ENCODE measurements at places on chromosomes 2 and 18. TPM values are rescaled to one million over a fixed set of nuclear protein-coding genes. Genes with fewer than 3 reads are reported as not detected.

Gene ELOA2
- not detected for total RNA-seq

Gene TBR1
- total RNA-seq = 0.15 TPM

Gene POTEC
- total RNA-seq = not detected

Gene AKAIN1
- total RNA-seq = not detected

Gene HOXD3
- not detected for total RNA-seq

Gene CTLA4
- total RNA-seq = not detected

Gene CCDC85A
- not detected for total RNA-seq

Gene RGPD3
- total RNA-seq = not detected

Gene COLEC11
- total RNA-seq = not detected

Gene VWA3B
- not detected for total RNA-seq

Gene IFIH1
- total RNA-seq = 0.26 TPM

Gene TEX44
- total RNA-seq = not detected

Gene TMEM198
- 3.2 TPM for total RNA-seq

Gene AMMECR1L
- 6.4 TPM for total RNA-seq

Gene EIPR1
- total RNA-seq = 40.4 TPM

GRCh38 chr2:167212014-167212648 lies 323.9 kb downstream of the XIRP2 start:
- DNase-seq = peak; percentile 80
- H3K27ac ChIP-seq = no peak overlapping the region
- no peaks in the 10 kb centered on the region for H3K36me3 ChIP-seq

GRCh38 chr2:75421986-75422385 lies 138.8 kb downstream of the EVA1A start:
- no peaks in the 10 kb centered on the region for H3K27me3 ChIP-seq
- H3K4me1 ChIP-seq = peaks cover 21% of the 10 kb centered on the region
- DNase-seq = no peak
- no peaks in the 10 kb centered on the region for H3K36me3 ChIP-seq
- H3K4me3 ChIP-seq = no peak overlapping the region

DNA sequence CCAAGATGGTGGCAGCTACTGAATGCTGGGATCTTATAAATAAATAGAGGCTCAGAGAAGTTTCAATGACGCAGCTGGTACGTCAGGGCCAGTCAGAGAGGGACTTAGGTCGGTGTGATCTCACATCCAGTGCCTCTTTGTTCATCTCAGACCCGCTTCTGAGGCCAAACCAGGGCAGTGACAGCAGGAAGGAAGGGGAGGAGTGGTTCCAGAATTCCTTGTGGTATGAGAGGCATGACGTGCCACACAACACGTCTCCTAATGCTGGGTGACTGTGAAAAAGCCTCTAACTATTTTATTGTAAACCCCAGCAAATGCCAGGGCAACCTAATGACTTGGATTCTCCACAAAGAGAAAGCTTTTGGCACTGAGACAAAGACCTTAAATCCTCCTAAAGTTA lies 423.3 kb downstream of the LPIN1 start:
- H3K4me3 ChIP-seq = no peak overlapping the region
- no peaks in the 10 kb centered on the region for H3K36me3 ChIP-seq
- H3K27ac ChIP-seq = no peak overlapping the region
- no peak for DNase-seq
- H3K27me3 ChIP-seq = no peaks in the 10 kb centered on the region

DNA sequence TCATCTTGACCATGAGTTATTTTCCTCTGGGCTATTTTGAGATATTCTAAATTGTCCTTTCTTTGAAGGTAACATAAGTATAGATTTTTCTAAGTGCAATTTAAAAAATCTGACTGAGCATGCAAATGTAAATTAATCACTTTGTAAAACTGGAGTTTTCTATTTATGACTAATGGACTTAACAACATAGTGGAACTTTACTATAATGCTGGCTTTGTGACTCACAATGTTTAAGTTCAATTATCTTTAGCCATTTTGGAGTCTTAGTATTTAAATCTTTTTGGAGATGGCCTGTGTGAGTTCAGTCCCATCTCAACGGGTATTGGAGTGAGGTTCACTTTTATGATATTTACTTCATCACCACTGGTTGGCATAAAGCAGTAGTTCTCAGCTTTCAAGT lies 35.2 kb upstream of the NOSTRIN start:
- H3K36me3 ChIP-seq = no peaks in the 10 kb centered on the region
- H3K4me1 ChIP-seq = no peaks in the 10 kb centered on the region
- H3K27ac ChIP-seq = no peak overlapping the region
- no peaks in the 10 kb centered on the region for H3K27me3 ChIP-seq

- no peak overlapping the region for H3K4me3 ChIP-seq
- no peak overlapping the region for H3K27ac ChIP-seq
- H3K27me3 ChIP-seq = no peaks in the 10 kb centered on the region
- DNase-seq = no peak
- no peaks in the 10 kb centered on the region for H3K36me3 ChIP-seq
- no peaks in the 10 kb centered on the region for H3K4me1 ChIP-seq
Observed at GRCh38 chr2:106975641-106976040, 89.7 kb upstream of the ST6GAL2 start.

- no peaks in the 10 kb centered on the region for H3K4me1 ChIP-seq
- H3K27ac ChIP-seq = no peak overlapping the region
- no peak overlapping the region for H3K4me3 ChIP-seq
- H3K36me3 ChIP-seq = no peaks in the 10 kb centered on the region
- no peak for DNase-seq
Observed at GRCh38 chr2:239732666-239733010, 292.5 kb downstream of the NDUFA10 start.

DNA sequence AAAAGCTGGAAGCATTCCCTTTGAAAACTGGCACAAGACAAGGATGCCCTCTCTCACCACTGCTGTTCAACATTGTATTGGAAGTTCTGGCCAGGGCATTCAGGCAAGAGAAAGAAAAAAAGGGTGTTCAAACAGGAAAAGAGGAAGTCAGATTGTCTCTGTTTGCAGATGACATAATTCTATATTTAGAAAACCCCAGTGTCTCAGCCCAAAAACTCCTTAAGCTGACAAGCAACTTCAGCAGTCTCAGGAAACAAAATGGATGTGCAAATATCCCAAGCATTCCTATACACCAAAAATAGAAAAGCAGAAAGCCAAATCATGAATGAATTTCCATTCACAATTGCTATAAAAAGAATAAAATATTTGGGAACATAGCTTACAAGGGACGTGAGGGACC lies 11.1 kb downstream of the SLC8A1 start:
- peak; percentile 49 for DNase-seq
- no peak overlapping the region for H3K4me3 ChIP-seq
- no peaks in the 10 kb centered on the region for H3K36me3 ChIP-seq
- H3K27me3 ChIP-seq = no peaks in the 10 kb centered on the region
- no peak overlapping the region for H3K27ac ChIP-seq

GRCh38 chr2:22273853-22274252 lies 1111.1 kb upstream of the KLHL29 start:
- H3K27me3 ChIP-seq = no peaks in the 10 kb centered on the region
- no peak overlapping the region for H3K4me3 ChIP-seq
- no peak for DNase-seq
- no peak overlapping the region for H3K27ac ChIP-seq
- H3K36me3 ChIP-seq = no peaks in the 10 kb centered on the region

GRCh38 chr2:135931776-135932443 lies 53.5 kb downstream of the DARS1 start:
- H3K36me3 ChIP-seq = peaks cover 30% of the 10 kb centered on the region
- H3K4me3 ChIP-seq = no peak overlapping the region
- H3K27me3 ChIP-seq = no peaks in the 10 kb centered on the region

- H3K27me3 ChIP-seq = no peaks in the 10 kb centered on the region
- H3K36me3 ChIP-seq = no peaks in the 10 kb centered on the region
- no peak overlapping the region for H3K4me3 ChIP-seq
- no peaks in the 10 kb centered on the region for H3K4me1 ChIP-seq
- DNase-seq = no peak
Observed at GRCh38 chr2:207129821-207130220, 35.9 kb downstream of the KLF7 start.

DNA sequence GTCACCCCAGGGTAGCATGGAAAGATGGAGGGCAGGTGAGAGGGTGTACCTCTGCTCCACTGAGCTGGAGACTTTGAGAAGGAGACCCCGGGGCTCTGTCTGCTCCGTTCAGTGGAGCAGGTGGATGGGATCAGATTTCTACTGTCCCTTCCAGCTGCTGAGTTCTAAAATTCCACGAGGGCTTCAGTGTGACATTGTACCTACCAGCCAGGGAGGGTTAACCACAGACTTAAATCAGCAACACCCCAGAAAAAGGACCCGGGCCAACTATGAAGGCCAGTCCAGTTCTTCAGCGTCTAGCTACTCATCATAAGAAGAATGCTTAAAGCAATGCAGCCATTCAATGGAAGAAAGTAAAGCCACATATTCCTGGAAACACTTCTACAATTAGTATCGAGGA lies 23.8 kb downstream of the STAT1 start:
- no peak overlapping the region for H3K4me3 ChIP-seq
- H3K36me3 ChIP-seq = peaks cover 22% of the 10 kb centered on the region
- H3K4me1 ChIP-seq = no peaks in the 10 kb centered on the region
- no peaks in the 10 kb centered on the region for H3K27me3 ChIP-seq
- no peak overlapping the region for H3K27ac ChIP-seq

- no peaks in the 10 kb centered on the region for H3K27me3 ChIP-seq
- no peak overlapping the region for H3K27ac ChIP-seq
- H3K36me3 ChIP-seq = no peaks in the 10 kb centered on the region
- H3K4me3 ChIP-seq = no peak overlapping the region
- no peak for DNase-seq
Observed at GRCh38 chr2:230677201-230677946, 35.3 kb upstream of the CAB39 start.

DNA sequence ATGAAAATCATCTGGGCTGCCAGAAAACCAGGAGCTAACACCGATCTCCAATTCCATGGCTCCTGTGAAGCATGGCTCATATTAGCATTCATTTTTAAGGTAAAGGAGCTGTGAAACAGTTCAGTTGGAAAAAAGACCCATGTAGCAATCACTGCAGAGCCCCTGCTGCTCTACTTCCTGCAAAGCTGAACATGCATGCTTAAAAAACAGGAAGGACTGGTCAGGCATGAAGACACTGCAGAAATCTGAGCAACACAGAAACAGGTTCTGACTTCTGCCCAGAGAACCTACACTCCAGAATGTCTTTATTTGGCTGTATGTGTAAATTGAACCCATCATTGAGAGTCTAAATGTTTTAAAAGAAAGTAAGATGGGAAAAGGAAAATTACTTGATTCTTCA lies 950.6 kb downstream of the DCDC2C start:
- no peak for DNase-seq
- no peak overlapping the region for H3K27ac ChIP-seq
- H3K36me3 ChIP-seq = no peaks in the 10 kb centered on the region
- H3K4me1 ChIP-seq = no peaks in the 10 kb centered on the region

- no peak overlapping the region for H3K27ac ChIP-seq
- H3K4me3 ChIP-seq = no peak overlapping the region
- H3K27me3 ChIP-seq = no peaks in the 10 kb centered on the region
- no peaks in the 10 kb centered on the region for H3K4me1 ChIP-seq
Observed at GRCh38 chr2:95353055-95353575, 49.4 kb upstream of the FAHD2A start.

GRCh38 chr18:58579561-58580047 lies 49.3 kb downstream of the ALPK2 start:
- H3K27me3 ChIP-seq = no peaks in the 10 kb centered on the region
- H3K36me3 ChIP-seq = no peaks in the 10 kb centered on the region
- no peak overlapping the region for H3K4me3 ChIP-seq
- H3K4me1 ChIP-seq = peaks cover 14% of the 10 kb centered on the region
- no peak for DNase-seq

DNA sequence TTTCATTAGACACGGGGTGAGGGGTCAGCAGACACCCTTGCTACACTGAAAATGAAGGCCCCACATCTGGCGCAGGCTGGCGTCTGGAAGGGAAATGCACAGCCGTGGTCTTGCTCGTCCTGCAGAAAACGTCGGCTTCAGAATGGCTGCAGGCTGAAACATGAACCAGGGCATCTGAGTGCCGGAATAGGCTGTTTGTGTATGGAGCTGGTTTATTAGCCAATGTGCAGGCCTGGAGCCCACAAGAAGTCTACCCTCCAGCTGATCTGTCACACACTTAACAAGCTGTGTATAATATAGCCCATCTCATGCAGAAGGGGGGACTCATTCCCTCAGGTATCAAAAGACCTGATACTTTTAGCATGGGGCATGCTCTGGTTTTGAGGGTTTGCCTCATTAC lies 153.4 kb upstream of the SOX11 start:
- DNase-seq = no peak
- H3K36me3 ChIP-seq = no peaks in the 10 kb centered on the region
- no peaks in the 10 kb centered on the region for H3K27me3 ChIP-seq
- no peak overlapping the region for H3K27ac ChIP-seq

GRCh38 chr18:5488844-5489243 lies 55.0 kb downstream of the EPB41L3 start:
- no peaks in the 10 kb centered on the region for H3K36me3 ChIP-seq
- no peaks in the 10 kb centered on the region for H3K4me1 ChIP-seq
- H3K27me3 ChIP-seq = no peaks in the 10 kb centered on the region

DNA sequence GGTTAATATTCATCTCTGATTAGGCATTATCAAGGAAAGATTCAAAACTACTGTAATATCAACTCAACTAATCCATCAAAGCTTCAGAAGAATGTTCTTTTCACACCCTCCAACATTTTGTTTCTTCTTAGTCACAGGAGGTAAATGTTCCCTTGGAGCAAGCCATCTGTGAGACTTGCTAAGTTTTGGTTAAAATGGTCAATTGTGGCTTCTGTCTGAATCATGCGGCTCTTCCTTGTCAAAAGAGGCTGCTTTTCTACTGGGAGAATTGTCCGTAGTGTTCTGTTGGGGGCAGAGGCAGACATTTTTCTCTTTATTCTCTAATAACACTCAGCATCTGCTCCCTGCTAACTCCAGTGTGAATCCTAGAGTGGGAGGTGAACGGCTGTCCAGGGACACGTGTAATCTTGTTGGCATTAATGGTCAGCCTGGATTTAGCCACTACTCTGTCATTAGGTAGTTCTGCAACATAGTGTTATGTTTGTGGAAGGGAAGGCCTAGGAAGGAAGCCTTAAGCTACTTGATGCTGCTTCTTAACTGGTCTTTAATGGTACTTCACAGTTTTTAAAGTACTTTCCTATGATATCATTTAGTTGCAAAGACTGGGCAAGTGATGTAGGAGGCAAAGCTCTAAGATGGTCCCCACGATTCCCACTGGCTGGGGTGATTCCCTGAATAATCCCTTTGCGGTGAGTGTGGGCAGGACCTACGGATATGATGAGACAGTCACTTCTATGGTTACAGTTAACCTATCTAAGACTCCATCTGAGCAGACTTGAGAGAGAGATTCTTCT lies 22.6 kb upstream of the FAP start:
- H3K27me3 ChIP-seq = no peaks in the 10 kb centered on the region
- no peak overlapping the region for H3K27ac ChIP-seq
- no peak overlapping the region for H3K4me3 ChIP-seq
- no peaks in the 10 kb centered on the region for H3K36me3 ChIP-seq
- no peaks in the 10 kb centered on the region for H3K4me1 ChIP-seq

All from Karpas-422 (cell line).